ENCODE measurements at places on chromosomes 16 and 17. TPM values are rescaled to one million over a fixed set of nuclear protein-coding genes. Genes with fewer than 3 reads are reported as not detected.

GRCh38 chr16:14501331-14502255 is 128.5 kb downstream of the PARN start:
- DNase-seq, result peak; percentile 91

Gene CACNA1G
- total RNA-seq, result not detected

- DNase-seq, result no peak
Observed at GRCh38 chr17:42584880-42585279, 7.4 kb upstream of the PSMC3IP start.

DNA sequence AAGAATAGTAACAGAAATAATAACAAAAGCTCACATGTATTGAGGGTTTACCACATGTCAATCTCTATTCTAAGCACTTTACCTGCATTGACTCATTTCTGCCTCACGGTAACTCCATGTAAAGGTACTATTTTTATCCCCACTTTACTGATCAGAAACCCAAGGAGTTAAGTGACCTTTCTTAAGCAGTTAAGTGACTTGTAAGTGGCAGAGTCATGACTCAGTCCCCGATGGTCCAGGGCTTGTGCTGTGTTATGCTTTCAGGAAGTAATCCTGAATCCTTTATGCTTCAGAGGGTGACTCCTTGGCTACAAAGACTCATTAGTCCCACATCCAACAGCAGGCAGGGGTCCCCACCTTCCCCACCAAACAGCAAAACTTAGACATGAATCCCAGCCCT is 66.5 kb downstream of the MRM1 start:
- peak; percentile 2 for DNase-seq

- no peak for DNase-seq
Observed at GRCh38 chr16:29148867-29149272, 164.0 kb downstream of the LAT start.

Gene FAM117A
- 10.5 TPM for total RNA-seq

Gene CEP20
- 36.9 TPM for total RNA-seq

- no peak for DNase-seq
Observed at GRCh38 chr17:59174671-59175070, 19.1 kb downstream of the PRR11 start.

DNA sequence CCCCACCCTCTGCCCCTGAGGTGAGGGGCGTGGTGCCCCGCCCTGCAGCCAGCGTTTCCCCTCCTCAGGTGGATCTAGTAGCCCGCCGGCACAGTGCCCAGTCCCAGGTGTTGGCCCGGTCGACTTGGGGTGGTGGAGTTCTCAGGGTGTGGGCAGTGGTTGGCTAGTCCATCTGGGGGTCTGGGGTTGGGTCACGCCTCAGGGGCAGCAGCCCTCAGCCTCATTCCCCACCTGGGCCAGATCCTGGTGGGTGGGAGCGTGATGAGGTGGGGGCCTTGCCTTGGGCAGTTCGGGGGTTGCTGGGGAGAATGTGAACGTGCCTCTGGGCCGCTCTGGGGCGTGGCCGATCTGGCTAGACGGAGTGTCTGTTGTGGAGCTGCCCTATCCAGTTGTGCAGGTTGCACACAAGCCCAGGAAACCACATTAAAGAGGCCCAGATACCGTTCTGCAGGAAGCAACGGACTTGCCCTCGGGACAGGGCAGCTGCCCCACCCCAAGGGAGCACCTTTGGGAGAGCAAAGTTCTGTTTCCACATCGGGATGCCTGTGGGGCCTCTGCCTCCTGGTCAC is 32.0 kb downstream of the GSE1 start:
- DNase-seq, result no peak

Gene SETD6
- 32.1 TPM for total RNA-seq

- DNase-seq, result no peak
Observed at GRCh38 chr17:41505007-41505808, at the start of gene KRT13. Gene KRT13 (minus strand): TSS chr17:41505612. CDS start chr17:41505550, 62 bp downstream.
